ENCODE measurements at places on chromosomes 16 and 17. TPM values are rescaled to one million over a fixed set of nuclear protein-coding genes. Genes with fewer than 3 reads are reported as not detected.

NEUROD2 gene
- total RNA-seq, result not detected

ZNF469 gene
- 3.1 TPM for total RNA-seq

MMP28 gene
- total RNA-seq, result not detected

KRT39 gene
- not detected for total RNA-seq

FADS6 gene
- total RNA-seq, result not detected

TP53TG3C gene
- total RNA-seq, result not detected

KRTAP16-1 gene
- total RNA-seq, result not detected

PITPNM3 gene
- total RNA-seq, result 0.44 TPM

FOXJ1 gene
- total RNA-seq, result not detected

RRN3 gene
- total RNA-seq, result 37.1 TPM

ZFP3 gene
- total RNA-seq, result 1.5 TPM

BMERB1 gene
- total RNA-seq, result 61.5 TPM

HOXB7 gene
- 1.7 TPM for total RNA-seq

CFAP119 gene
- 0.66 TPM for total RNA-seq

HP gene
- not detected for total RNA-seq

SP6 gene
- total RNA-seq, result 0.17 TPM

CTRL gene
- 0.33 TPM for total RNA-seq

SCNN1B gene
- total RNA-seq, result not detected

MEIOB gene
- total RNA-seq, result 0.15 TPM

NETO2 gene
- 4.3 TPM for total RNA-seq

TEKT5 gene
- total RNA-seq, result not detected

TBC1D28 gene
- total RNA-seq, result not detected

TPSAB1 gene
- not detected for total RNA-seq

GP1BA gene
- total RNA-seq, result not detected

SLC12A4 gene
- total RNA-seq, result 78.1 TPM

NUPR1 gene
- total RNA-seq, result 20.8 TPM

KCNJ18 gene
- total RNA-seq, result not detected

DLX4 gene
- not detected for total RNA-seq

G6PC1 gene
- total RNA-seq, result not detected

SALL1 gene
- total RNA-seq, result under 0.01 TPM

IRX3 gene
- under 0.01 TPM for total RNA-seq

LRRC36 gene
- total RNA-seq, result 0.50 TPM

WFDC1 gene
- 3.6 TPM for total RNA-seq

ACACA gene
- 66.0 TPM for total RNA-seq

SHBG gene
- total RNA-seq, result 0.29 TPM

PSMD12 gene
- total RNA-seq, result 18.9 TPM

KRTAP9-2 gene
- total RNA-seq, result not detected

CLDN7 gene
- 6.5 TPM for total RNA-seq

NXPH3 gene
- 0.15 TPM for total RNA-seq

CIITA gene
- total RNA-seq, result 0.33 TPM

PROCA1 gene
- 1.9 TPM for total RNA-seq

MPV17L gene
- total RNA-seq, result 0.66 TPM

CD300LD gene
- not detected for total RNA-seq

ADAD2 gene
- total RNA-seq, result not detected

PRSS53 gene
- 2.5 TPM for total RNA-seq
